ENCODE measurements at places on chromosomes 2 and 18.

- no peak for DNase-seq
These were observed 40.3 kb downstream of the AP1S3 start for GRCh38 chr2:223797037-223797436.

GRCh38 chr18:64712035-64712434, 563.1 kb upstream of the LINC00305 start:
- DNase-seq, result no peak

- no peak for DNase-seq
These were observed 219.8 kb downstream of the CDCA7 start for GRCh38 chr2:173574324-173575112.

- no peak for DNase-seq
These were observed 339.1 kb downstream of the SOX11 start for GRCh38 chr2:6031200-6031867.

DNA sequence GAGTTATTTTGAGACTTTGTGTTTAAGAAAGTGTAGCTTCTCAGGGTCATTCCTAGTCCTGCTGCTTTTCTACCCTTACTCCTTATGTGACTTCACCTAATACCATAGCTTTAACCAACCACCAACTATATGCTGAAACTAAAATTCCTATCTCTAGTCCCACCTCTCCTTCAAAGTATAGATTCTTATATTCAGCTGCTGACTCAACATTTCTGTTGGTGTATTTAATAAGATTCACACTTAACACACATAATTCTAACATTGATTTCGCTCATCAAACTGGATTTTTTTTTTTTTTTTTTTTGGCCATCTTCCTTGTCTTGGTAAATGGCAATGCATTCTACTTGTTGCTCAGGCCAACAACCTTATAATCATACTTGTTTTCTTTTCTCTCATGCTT, 30.1 kb downstream of the TAF1B start:
- no peak for DNase-seq

All from effector CD4-positive, alpha-beta T cell (primary cell).